ENCODE measurements at places on chromosomes 6 and 20. TPM values are rescaled to one million over a fixed set of nuclear protein-coding genes. Genes with fewer than 3 reads are reported as not detected.

Gene PRPH2
- 1.8 TPM for polyA plus RNA-seq

Gene ASIP
- not detected for polyA plus RNA-seq

Gene RPS6KA2
- polyA plus RNA-seq = 32.0 TPM

Gene RNF182
- polyA plus RNA-seq = 2.7 TPM

Gene KIF25
- polyA plus RNA-seq = 0.14 TPM

Gene DDO
- polyA plus RNA-seq = 0.14 TPM

Gene IMPG1
- polyA plus RNA-seq = 3.7 TPM

Gene SLC22A1
- polyA plus RNA-seq = 0.10 TPM

Gene ERVFRD-1
- 0.12 TPM for polyA plus RNA-seq

Gene CST4
- polyA plus RNA-seq = not detected

Gene TPD52L2
- 86.3 TPM for polyA plus RNA-seq

Gene DEFB124
- not detected for polyA plus RNA-seq

Gene SERINC1
- 192 TPM for polyA plus RNA-seq

Gene TBXT
- polyA plus RNA-seq = not detected

Gene GJA1
- polyA plus RNA-seq = 51.8 TPM

- no peak for DNase-seq
Measured at GRCh38 chr6:92460133-92460532, 959.2 kb downstream of the EPHA7 start.

DNA sequence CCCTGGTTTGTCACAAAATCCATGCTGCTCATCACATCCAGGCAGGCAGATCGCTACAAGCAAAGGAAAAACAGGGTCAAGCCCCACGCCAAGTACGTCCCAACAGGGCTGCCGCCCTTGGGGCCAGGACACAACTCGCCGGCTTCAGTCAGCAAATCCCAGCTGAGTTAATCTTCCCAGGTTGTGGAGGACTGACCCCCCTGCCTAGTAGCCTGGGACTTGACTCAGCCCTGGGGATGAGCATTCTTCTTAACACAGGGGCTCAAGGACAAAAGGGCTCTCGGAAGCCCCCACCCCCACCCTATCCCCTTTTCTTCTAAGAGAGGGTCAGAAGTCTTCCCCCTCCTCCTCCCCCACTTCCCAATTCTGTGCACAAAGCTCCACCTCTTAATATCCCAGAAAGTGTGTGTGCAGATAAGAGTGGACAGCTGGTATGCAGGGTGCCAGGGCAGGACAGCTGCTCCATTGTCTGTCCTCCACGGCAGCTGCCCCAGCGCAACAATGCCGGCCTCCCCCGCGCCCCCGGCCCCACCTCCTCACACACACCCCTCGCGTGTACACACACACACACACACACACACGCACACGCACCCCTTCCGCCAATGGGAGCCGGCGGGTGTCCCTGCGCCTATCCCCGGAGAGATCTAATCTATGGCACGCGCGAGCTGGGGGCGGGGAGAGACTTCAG lies 4.5 kb downstream of the DLL1 start:
- DNase-seq = no peak

DNA sequence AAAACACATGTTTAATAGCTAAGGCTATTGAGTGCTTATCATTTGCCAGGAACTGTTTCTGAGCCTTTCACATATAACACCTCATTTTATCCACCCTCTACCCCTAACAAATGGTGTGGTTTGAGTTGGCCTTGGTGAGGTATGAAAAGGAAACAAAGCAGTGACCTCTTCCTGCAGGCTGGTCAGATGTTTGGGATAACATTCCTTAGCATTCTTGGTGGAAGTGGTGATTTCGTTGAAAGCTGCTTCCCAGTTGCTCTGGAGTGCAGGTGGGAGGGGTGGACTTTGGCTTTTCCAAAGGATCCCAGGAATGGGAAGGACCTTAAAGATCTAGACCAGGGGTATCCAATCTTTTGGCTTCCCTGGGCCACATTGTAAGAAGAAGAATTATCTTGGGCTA lies 41.3 kb downstream of the CARMIL1 start:
- DNase-seq = no peak

DNA sequence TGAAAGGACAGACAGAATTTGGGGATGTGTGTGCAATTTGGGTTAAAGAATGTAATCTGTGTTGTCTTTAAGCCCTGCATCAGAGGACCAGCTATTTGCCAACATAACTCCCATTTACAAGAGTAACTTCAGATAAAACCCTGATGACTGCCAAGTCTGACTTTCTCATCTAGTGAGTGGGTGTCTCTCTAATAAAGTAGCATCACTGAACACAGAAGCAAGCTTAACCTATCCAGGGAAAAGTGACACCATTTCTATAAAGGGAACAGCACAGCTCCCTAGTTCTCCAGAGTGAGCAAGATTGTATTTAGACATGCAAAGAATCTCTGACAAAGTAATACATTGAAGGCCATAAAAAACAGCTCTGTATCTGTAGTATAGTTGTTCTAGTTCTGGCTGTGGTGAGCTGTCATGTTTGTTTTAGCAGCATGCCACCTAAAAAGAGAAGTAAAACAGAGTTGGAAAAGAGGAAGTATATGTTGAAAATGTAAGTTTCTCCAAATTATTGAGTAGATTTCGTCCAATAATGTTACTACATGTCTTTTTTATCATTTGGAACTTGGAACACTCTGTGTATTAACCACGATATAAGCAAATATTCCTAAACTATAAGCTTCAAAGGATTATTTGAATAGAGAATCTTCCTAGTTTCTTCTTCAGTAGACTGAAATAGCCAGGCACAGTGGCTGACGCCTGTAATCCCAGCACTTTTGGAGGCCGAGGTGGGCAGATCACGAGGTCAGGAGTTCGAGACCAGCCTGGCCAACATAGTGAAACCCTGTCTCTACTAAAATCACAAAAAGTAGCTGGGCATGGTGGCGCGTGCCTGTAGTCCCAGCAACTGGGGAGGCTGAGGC lies 8.8 kb upstream of the PIM1 start:
- DNase-seq = no peak

DNA sequence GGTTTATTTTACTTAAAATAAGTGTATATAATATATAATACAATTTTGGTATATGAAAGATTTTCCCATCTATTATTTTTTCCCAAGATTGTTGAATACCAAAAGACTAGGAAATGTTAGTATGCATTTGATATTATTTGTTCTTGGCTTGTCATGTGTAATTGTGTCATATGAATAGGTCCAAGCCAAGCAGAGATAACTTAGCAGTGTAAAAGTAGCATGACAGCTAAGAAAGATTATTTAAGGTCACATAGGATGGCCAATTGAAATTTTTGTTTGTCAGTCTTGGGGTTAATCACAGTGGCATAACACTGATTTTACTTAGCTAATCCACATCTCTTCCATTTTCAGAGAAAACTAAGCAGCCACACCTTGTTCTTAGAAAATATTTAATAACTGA lies 38.8 kb upstream of the RSPO3 start:
- DNase-seq = no peak

- DNase-seq = no peak
Measured at GRCh38 chr6:158834675-158835385, 15.7 kb upstream of the EZR start.

GRCh38 chr6:156423829-156424228 lies 353.3 kb upstream of the ARID1B start:
- no peak for DNase-seq

- no peak for DNase-seq
Measured at GRCh38 chr20:21453690-21454089, 56.4 kb upstream of the NKX2-4 start.

- no peak for DNase-seq
Measured at GRCh38 chr6:79466207-79466834, 70.9 kb downstream of the LCA5 start.

- no peak for DNase-seq
Measured at GRCh38 chr6:149380523-149380922, 19.5 kb upstream of the SUMO4 start.

DNA sequence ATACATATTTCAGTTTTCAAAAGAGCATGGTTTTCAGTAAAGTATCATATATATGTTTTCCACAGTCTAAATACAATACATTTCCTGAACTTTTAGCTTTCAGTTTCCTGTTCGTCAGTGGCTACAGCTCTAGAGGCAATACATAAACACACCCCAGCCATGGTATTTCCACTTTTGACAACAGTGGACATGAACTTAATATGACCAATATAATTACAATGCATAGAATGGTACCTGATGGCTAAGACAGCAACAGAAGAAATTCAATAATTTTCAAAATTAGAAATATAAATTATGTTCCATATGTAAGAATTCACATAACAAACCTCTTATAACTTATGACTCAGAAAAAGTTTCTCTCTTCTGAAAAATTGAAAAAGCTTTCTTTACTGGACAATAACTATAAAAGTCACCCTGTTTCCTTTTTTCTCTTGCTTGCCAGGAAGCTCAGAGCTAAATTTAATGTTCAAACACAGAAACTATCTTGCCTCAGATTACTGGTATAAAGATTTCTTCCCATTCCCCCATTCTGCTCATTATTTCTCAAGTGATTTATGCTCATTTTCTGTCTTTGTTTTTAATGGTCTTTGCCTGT lies 19.2 kb downstream of the FKBP5 start:
- DNase-seq = no peak

GRCh38 chr6:138607478-138608433 lies 108.5 kb upstream of the NHSL1 start:
- no peak for DNase-seq

DNA sequence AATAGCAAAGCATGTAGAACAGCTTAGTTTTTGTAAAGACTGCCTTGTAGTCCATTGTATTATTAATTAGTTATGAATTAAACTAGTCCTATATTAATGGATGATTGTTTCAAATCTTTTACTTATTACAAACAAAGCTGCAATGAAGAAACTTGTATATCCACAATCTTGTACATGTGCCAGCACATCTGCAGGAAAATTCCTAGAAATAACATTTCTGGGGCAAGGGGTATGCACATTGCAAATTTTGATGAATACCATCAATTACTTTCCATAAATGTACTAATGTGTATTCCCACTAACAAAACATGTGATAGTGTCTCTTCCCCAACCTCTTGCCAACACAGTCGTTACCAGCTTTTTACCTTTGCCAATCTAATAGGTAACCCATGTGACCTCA lies 73.6 kb upstream of the AKAP12 start:
- DNase-seq = no peak

DNA sequence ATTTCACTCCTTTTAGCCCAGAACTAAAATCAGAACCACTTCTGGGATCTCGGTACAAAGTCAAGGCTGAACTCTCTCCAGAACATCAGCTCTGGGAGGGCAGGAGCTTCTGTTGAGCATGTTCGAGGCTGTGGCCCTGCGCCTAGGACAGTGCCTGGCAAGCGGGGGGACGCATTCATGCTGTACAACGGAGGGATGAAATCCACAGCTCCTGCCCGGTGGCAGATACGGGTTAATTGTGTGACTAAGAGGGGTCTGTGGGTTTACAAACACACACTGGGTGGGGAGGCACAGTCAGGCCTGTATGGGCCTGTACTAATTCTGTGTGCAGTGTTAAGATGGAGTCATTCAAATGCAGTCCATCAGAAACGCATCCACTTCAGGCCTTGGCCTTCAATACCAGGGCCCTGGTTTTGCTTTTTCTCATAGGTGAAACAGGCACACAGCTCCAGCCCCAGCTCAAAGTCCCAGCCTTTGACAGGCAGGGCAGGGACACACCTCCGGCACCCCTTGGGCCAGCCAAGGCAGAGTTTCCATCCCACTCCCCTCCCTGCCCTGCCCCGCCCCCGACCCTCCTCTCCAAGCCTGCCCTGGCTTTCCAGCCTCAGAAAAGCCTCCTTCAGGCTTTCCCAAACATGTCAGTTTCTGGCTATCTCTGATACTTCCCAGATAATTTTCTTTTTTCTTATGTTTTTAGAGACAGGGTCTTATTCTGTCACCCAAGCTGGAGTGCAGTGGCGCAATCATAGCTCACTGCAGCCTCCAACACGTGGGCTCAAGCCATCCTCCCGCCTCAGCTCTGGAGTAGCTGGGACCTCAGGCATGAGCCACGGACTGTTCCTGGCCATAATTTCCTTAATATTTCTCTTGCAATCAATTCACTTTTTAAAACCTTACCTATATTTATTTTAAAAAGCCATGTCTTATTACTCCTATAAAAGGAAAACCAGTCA lies 109.8 kb downstream of the SULF2 start:
- no peak for DNase-seq

DNA sequence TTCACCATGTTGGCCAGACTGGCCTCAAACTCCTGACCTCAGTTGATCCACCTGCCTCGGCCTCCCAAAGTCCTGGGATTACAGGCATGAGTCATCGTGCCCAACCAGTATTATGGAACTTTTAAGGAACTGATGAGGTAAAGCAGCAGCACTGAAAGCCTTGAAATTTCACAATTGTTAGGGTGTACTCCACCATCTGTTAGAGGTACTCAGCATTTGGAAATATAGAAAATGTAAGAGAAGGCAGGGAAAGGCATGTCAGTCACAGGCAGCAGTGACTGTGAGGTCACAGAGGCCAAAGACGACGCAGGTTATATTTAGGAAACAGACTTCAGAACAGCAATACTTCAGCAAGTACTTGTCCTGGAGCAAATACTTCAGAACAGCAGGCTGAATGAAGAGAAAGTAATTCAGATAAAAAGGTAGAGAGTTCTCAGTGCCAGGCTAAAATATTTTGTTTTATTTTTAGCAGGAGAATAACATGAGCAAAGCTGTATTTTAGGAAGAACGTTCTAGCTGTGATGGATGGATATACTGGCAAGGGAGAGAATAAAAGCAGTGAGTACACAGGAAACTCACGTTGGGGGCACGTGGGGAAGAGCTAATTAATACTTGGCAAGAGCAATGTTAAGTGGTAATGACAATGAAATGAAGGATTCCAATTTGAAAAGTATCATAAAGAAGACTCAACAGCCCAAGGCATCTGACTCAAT lies 67.2 kb downstream of the DTNBP1 start:
- DNase-seq = no peak

- no peak for DNase-seq
Measured at GRCh38 chr20:9078826-9079731, 10.2 kb downstream of the PLCB4 start.

GRCh38 chr6:125046107-125046925 lies 84.1 kb downstream of the RNF217 start:
- DNase-seq = no peak

GRCh38 chr6:112665114-112665513 lies 318.0 kb downstream of the RFPL4B start:
- no peak for DNase-seq

- no peak for DNase-seq
Measured at GRCh38 chr6:8731874-8732273, 296.5 kb upstream of the SLC35B3 start.

DNA sequence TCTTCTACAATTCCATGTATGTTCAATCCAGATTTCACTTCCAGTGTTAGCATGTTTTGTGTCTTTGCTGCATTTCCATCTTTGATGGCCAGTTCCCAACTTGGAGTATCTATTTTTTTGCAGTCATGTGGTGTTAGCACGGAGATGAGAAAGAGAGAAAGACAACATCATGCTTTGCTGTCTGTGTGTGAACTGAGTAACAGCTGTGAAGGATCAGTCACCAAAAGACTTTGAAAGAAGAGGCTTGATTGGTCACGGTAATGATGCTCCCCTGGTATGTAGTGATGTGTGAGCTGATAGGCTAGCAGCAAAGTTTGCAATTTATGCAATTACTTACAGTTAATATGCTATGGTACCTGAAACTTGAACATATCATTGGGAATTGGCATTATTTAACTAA lies 731.3 kb upstream of the NRSN1 start:
- no peak for DNase-seq

- no peak for DNase-seq
Measured at GRCh38 chr6:1424306-1424927, 35.0 kb downstream of the FOXF2 start.

GRCh38 chr6:157984686-157985225 lies 3.1 kb downstream of the SYNJ2 start:
- no peak for DNase-seq

GRCh38 chr6:3280091-3280490 lies 21.3 kb downstream of the PSMG4 start:
- no peak for DNase-seq

GRCh38 chr20:21437816-21438215 lies 40.5 kb upstream of the NKX2-4 start:
- no peak for DNase-seq

All from left renal pelvis (tissue), 4 donors.